HT1080 (cell line): ENCODE measurements at places on chromosomes 12 and 14.
A peak's percentile ranks its signal among the peaks of the same experiment; 100 is the strongest.

DNA sequence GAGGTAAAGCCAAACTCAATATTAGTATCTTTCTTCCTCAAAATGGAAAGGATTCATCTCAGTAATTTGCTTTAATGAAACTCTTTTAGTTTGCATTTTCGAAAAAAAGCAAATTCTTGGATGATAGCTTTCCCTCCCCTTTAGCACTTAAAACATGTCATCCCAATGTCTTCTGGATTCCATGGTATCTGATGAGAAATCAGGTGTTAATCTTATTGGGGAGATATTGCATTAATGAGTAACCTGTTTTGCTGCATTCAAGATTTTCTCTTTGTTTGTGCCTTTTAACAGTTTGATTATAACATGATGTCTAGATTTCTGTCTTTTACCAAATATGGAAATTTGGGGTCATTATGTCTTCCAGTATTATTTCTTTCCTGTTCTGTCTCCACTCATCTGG, 405.1 kb upstream of the FOXG1 start:
- no peak for DNase-seq

DNA sequence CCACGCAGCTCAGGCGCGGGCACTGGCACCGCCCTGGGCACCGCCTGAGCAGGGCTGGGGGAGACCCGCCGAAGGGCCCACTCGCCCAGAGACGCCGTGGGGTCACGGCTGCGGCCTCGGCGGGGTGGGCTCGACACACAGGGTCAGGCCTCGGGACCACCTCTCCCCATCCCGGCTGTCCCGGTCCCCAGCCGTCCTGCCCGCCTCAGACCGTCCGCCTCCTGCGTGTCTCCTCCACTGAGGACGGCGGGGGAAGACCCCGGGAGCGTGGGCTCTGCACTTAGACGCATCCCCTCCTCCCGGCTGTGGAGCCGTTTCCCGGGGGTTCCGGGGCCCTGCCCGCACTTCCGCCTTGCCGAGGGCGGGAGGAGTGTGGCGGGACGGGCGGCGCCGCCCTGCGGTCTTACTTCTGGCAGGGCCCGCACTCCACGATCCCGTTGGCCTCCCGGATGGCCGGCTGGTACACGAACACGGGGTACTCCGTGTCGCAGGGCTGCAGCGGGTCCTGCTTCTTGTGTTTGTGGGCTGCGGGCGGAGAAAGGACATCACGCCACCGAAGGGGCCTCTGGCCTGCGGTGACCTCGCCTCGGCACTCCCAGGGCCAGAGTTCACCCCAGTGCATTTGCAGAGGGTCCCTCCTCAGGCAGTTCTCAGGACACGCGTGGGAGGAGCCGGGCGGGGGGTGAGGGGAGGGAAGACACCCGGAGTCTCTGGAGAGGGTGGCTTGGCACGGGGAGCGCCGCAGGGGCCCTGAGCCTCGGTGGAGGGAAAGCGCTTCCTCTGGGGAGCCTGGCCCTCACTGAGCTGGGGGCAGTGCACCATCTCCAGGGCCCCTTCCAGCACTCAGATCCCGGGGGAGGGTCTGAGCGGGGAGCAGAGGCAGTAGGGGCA, 23.1 kb upstream of the LRTM2 start:
- no peak for DNase-seq

DNA sequence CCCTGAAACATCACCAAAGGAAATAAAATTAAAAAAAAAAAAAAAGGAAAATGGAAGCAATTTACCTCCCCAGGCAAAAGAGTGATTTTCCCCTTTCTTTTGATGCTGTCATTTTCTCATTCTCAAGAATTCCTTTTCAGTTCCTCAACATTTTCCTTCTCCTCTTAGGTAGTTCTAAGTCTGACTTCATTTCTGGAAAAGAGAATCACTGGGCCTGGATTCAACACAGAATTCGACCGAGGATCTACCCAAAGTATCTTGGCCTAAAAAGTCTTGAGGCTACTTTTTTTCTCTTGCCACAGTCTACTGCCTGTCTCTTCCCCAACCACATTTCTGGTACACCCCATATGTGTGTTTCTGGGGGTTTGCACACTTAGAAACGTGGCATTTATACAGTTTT, 717.8 kb upstream of the TBX3 start:
- no peak for DNase-seq

DNA sequence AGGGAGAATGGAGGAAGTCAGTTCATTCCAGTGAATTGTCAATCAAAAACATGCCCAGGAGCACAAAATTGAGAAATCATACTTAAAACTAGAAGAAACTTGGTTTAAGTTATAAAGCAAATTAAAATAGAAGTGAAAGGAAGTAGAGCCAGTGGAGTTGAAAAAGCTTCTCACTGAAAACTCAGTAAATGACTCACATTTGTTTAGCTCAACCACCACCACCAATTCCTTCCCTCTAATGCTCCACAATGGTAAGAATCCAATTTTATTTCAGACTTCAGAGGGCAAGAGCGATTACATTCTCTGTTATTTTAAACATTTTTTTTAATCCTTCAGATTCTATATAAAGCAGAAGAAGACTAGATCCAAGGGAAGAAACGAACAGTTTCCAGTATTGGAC, 19.4 kb downstream of the UTP20 start:
- no peak for DNase-seq

GRCh38 chr12:117521346-117521745, 159.9 kb upstream of the NOS1 start:
- DNase-seq, result no peak

DNA sequence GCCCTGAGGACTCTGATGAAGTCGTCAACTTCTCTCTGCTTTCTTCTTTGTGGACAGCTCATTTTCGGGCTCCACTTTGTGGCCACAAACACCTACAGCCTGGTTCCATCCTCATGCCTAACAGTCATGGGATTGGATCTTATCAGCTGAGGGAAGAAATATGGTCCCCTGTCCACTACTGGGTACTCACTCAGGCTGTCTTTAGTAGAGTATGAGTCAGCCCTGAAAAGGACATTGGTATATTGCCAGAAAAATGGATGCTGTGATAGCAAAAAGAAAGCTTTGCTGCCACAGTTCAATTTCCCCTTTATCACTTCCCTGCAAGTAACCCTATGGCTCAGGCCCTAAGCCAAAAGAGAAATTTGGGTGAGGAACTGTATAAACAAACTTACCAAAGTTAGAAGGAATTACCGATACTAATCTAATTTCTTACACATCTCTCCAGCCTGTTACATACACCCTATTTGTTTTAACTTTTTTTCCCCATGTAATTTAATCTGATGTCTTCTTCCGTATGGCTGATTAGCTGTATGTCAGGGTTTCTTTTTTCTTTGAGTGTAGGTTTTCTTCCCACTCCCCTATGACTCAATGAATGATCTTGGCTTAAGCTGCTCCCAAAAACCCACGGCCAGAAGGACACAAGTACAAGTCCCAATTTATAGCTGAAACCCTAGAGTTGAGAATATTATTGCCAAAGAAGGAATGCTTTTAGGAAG, 29.1 kb downstream of the MTHFD1 start:
- peak; percentile 32 for DNase-seq

- no peak for DNase-seq
Observed at GRCh38 chr14:39071096-39071495, 31.9 kb downstream of the SEC23A start.

DNA sequence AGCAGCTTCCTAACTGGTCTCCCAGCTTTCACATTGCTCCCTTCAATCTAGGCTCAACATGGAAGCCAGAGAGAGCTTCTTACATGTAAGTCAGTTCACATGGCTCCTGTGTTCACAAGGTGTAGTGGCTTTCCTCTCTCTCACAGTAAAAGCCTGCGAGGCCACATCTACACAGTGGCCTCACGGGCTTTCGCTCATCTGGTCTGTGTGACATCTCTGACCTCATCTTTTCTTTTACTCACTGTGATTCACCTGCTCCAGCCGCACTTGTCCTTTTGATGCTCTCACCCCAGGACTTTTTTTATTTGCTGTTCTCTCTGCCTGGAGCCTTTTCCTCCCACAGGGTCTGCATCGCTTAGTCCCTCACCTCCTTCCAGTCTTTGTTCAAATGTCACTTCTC, 122.1 kb downstream of the SLC5A8 start:
- peak; percentile 10 for DNase-seq

DNA sequence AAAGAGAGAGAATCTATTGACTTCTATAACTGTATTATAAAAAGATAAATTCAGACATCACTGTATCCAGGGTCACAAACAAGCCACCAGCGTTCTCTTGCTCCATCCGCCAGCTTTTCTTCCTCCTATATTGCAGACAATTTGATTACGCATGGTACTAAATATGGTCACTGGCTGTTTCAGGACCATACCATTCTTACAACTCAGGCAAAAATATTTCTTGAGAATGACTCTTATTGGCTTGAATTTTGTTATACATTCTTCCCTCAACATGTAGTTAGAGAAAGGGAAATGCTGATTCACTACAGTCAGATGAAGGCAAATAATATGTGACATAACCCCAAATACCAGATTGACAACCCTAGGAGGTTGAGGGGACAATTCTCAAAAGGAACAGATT, 101.3 kb downstream of the SLC6A15 start:
- DNase-seq, result no peak

GRCh38 chr12:63423839-63424238, 244.5 kb downstream of the DPY19L2 start:
- DNase-seq, result no peak

DNA sequence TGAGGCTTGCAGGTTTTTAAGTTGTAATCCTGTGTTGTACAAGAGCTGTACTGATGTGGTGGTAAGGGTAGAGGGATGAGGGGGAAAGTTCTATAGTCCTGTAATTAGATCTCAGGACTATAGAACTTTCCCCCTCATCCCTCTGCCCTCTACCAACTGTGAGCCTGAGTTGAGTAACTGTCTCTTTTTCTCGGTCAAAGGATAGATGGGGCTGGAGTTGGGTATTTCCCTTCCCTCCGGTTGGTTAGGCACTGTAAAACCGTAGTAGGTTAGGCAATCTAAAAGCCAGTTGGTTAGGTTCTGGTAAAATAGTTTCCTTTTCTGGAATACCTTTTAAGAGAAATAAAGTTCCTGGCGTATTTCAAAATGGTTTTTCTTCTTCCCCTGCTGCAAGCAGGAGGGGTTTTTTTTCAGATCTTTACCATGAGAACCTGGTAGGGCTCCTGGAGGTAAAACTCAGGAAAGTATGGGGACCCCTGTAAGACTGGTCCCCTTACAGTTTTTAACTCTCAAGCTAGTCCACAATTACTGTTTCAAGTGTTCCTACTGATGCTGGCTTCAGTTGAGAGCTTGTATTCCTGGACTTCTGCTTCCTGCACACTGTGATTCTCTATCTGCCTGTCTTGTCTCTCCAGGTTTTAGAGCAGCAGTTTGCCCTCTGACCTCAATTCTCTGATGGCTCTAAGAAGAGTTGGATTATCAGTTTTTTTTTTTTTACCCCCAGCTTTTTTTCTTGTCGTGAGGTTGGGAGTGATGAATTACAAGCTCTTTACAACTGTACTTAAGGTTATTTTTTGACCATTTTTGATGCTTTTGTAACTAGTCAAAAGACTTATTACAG, 58.7 kb downstream of the FUT8 start:
- DNase-seq, result no peak

GRCh38 chr14:101716077-101716950, 45.2 kb upstream of the PPP2R5C start:
- DNase-seq, result no peak

- peak; percentile 46 for DNase-seq
Observed at GRCh38 chr12:105409801-105410471, 79.4 kb downstream of the C12orf75 start.

DNA sequence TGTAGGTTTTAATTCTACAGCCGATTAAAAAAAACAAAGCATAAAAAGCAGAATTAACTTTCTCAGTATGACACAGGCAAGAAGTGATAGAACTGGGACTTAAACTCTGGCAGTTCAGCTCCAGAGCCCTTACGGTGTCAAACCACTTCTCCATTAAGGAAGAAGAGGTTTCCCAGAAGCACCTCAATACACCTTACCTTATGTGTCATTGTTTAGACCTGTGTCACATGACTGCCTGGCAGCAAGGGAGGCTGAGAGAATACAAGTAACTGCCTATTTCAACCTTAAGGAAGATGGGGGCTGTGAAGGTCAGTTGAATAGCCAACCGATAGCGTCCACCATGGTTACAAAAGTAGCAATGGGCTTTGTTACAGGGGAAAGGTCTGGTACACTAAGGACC, 54.6 kb upstream of the ARHGAP5 start:
- DNase-seq, result no peak

DNA sequence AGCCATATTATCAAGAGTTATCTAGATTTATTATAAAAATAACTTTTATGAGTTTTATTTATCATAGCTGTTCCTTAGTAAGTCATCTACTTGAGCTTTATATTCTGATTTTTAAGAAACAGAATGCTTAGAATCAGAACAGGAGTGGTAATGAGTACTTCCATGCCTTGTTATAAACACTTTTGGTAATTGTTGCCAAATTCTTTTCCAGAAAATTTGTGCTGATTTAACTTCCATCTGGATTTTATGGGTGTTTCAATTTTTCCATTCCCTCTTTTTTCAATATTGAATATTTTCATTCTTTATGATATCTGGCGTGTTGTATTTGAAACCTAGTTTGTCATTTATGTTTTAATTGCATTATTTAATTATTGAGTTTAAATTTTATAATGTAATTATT, 131.2 kb downstream of the MSRB3 start:
- no peak for DNase-seq
